ENCODE measurements at places on chromosomes 2 and 18. TPM values are rescaled to one million over a fixed set of nuclear protein-coding genes. Genes with fewer than 3 reads are reported as not detected.

BCL11A gene
- total RNA-seq: under 0.01 TPM

FOXI3 gene
- not detected for total RNA-seq

ATP6V1B1 gene
- 2.1 TPM for total RNA-seq

PDK1 gene
- 5.9 TPM for total RNA-seq

ANKRD62 gene
- not detected for total RNA-seq

C2orf66 gene
- total RNA-seq: 0.26 TPM

ABHD1 gene
- 0.26 TPM for total RNA-seq

SLC30A3 gene
- total RNA-seq: under 0.01 TPM

ZNF532 gene
- total RNA-seq: 44.4 TPM

CNDP1 gene
- not detected for total RNA-seq

IL36A gene
- total RNA-seq: not detected

PTPRN gene
- 3.5 TPM for total RNA-seq

KYNU gene
- total RNA-seq: 1.5 TPM
